ENCODE measurements at places on chromosomes 4 and X.

GRCh38 chrX:103376979-103377324 lies 614 bp downstream of the BEX3 start:
- DNase-seq: no peak

- DNase-seq: no peak
These were observed 50.9 kb downstream of the KIT start for GRCh38 chr4:54708339-54709279.

DNA sequence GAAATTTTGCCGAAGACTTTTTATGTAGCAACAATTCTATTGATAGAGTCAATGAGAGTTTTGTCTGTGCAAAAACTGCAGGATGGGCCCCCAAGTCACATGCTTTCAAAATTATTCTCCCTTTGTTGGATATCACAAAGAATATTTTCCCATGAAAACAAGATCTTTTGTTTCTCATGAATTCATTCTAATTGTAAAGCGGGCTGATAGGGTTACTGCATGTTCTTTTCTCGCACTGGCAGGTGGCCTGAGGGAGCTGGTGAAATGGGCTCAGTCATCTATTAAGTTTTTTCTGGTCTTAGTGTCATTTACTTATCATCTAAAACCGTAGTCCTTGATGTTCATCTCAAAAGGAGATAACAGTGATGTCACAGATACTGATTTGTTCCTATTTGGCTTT lies 44.2 kb downstream of the MID1IP1 start:
- no peak for DNase-seq

DNA sequence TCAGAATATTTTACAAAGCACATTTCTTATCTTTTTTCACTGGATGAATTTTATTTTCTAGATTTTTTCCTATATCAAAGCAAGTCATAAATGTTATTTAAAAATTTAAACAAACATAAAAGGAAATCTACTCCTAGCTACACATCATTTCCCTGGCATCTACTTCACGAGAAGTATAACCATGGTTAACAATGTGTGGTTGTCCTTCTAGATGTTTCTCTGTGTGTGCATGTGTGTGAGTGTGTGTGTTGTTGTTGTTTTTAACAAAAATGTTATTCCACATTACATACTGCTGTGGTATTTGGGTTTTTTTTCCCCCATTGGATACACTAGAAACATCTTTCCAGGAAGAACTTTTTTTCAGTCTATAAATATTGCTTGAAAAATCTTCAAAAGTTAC lies 103.1 kb downstream of the CHIC2 start:
- DNase-seq: no peak

DNA sequence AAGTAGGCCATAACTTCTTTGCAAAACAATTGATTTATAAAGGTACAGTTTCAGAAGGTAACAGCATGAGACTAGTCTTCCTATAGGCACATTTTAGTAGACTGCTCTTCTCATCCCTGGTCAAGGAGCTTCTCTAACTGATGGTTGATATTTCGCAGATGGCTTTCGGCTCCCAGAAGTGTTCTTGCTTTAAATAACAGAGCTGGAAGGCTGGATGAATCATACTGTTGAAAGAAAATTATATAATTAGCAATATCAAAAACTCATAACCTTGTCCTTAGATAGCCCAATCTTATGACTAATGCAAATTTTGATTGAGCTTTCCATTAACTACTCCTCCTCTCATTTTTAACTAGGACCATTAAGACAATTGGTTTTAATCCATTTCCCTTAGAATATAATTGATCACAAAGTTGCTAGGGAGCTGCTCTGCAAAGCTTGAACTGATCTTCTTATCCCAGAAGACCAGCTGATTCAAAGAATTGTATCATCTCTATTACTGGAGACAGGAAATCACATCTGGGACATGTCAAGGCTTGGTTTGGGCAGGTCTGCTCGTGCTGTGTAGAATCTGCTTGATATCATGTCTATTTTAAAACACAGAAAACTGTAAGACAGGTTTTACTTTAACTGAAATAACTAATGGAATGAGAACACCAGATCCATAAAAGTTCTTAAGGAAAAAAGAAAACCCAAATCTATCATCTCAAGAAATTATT lies 38.6 kb downstream of the CENPU start:
- DNase-seq: no peak

DNA sequence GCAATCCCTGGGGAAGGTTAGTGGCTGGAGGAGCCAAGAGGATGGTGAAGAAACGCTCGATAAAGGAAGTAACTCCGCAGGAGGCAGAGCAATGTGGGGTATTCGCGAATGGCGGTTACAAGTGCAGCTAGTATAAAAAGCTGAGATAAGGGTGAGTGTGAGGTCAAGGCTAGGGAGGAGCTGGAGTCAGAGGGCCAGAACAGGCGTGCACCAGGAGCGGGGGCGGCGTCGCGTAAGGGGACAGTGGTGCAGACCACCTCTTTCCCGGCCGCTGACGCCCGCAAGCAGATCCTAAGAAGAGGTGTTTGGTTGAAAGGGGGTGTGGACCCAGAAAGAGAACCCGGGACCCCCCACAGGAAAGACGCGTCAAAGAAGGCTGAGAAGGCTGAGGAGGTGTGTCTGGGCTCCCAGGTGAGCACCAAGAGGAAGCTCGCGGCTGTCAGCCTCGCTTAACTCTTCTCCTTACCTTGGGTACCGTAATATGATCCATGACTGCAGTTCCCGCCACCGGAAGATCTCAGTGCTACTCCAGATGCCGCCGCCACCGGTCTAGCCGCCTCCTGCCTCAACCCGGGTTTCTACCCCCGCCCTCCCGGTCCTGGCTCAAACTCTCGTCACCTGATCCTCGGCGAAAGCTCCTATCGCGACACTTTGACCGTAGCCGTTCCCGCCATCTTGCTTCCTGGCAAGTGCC lies at the start of gene MTMR8:
TSS of gene MTMR8 (minus strand) at position 579 of the 694 bp plus-strand sequence. CDS start at position 490, 89 bp downstream.
- DNase-seq: peak; percentile 77

Data from effector memory CD8-positive, alpha-beta T cell (primary cell).